ENCODE measurements at places on chromosomes 4 and X.

- DNase-seq = no peak
Measured at GRCh38 chr4:2714061-2714770, 41.9 kb downstream of the TNIP2 start.

DNA sequence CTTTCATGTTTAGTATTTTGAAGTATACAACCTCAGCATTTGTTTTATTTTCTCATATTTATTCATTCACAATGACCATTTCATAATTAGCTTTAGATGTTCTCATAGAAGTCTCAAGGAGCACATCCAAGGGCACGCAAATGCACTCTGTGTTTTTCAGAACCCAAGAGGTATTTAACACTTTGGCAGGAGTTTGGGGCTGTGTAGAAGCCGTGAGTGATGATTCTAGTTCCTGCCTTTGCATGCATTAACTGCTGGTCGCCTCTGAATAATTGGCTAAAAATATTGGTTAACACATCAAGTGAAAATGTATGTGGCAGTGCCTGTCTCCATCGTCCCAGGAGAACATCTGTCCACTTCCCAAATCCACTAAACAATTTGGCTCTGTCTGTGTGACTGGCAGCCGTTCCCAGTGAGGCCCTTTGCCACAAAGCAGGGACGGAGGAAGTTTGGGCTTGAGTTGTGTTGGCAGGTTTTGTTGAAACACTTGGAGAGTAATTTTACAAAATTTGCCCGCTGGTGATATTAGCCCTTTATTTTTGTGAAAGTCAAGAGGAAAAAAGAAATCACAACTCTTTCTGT is 730.7 kb upstream of the SLIT2 start:
- DNase-seq = no peak

GRCh38 chr4:54954656-54955388 is 170.6 kb downstream of the KDR start:
- no peak for DNase-seq

GRCh38 chr4:131613086-131613823 is 1535.8 kb upstream of the PCDH10 start:
- DNase-seq = no peak

DNA sequence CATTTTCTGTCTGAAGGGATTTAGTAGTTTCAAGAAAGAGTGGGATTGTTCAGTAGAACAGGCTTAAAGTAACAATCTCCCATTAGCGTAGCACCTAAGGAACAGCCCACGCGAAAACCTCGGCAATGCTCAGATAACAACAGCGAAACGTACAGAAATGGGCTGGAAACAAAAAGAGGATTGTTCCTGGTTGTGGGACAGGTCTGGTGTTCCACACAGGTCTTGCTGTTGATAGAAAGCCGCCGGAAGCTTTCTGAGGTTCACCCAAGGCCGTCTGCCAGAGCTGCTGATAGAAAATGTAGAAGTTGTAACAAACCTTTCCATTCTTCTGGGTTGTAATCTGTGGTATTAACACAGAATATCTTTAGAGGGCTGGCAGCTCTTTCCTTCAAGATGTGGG is 69.4 kb upstream of the CLCN4 start:
- no peak for DNase-seq

DNA sequence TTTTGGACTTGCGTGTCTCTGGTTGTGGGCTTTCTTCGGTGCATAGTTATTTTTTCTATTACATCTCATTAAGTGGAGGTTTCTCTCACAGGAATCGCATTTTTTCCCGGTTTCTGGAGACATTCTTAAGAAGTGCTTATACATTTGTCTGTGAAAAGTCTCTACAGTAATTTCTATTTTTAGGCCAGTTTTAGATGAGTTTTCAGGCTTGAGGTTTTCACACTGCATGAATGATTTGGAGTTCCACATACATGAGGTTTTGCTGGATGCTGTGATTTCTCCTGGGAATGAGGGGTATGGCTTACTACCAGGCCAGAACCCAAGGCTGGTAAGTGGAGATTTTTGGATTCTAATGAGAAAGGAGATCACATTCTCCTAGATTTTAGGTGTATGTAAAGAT is 422.6 kb upstream of the SLIT2 start:
- DNase-seq = no peak

DNA sequence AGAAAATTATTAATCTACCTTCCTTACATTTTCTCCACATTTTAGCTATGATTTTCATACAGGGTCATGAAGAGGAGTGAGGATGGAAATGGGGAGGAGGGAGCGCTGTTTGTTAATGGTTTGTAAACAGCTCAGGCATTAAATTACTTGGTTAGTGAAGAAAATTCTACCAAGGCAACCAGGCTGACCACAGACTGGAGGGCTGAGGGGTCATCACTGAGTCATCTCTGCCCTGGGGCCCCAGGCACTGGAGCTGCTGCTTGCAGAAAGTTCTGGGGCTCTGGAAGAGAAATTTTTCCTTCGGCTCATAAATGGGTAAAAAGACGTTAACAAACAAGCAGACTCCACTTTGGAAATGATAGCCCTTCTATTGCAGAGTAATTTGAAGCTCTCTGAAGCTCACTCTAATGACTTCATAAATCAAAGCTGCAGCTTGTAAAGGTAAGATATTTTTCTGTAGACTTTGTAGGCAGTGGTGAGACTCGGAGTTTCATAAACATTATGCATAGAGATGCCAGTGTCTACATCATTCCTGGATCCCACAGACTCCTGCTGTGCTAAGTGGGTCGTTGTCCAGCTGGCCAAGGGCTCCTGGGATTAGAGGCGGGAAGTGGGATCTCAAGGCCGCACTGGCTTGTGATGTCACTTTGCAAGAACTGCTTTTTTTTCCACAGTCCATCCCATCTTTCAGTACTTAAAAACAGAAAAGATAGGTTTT is 159.6 kb downstream of the PTTG2 start:
- peak; percentile 82 for DNase-seq

GRCh38 chrX:74434336-74434735 is 13.0 kb downstream of the SLC16A2 start:
- DNase-seq = no peak

- no peak for DNase-seq
Measured at GRCh38 chr4:105546086-105546485, 6.3 kb upstream of the ARHGEF38 start.

DNA sequence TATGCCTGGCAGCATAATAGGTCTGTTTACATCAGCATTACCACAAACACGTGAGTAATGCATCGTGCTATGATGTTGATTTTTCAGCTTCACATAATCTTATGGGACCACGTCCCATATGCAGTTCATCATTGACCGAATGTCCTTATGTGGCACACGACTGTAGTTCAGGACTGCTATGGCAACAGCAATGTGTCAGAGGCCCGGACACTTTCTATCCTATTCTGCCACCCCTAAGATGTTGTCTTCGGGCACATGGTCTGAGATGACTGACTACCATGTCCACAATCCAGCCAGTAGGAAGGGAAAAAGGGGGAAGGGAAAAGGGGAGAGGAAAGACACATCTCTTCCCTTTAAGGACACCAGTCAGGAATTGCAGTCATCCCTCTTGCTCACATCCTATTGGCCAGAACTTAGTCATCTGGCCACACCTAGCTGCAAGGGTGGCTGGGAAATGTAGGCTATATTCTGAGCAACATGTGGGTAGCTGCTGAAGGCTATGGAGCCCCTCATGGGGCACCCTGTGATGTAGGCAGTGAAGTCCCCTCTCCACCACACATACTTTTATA is 196.0 kb upstream of the RBPJ start:
- DNase-seq = no peak

DNA sequence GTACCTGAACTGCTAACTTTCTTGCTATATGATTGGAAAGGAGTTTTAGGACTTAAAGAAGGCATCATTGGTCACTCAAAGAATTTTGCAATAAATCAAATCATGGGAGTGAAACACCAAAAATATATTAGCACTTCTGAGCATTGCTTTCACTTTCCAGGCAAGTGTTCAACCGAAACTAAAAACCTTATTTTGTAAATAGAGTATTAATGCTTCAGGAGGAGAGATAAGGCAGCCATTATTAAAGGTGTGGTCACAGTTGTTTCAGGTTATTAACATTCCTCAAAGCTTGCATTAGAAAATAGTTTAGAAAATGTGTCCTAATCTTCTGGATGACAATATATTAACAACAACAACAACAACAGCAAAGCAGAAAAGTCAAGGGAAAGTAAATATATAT is 92.3 kb upstream of the TLL1 start:
- no peak for DNase-seq

- no peak for DNase-seq
Measured at GRCh38 chr4:114040319-114041116, 61.1 kb upstream of the ARSJ start.

GRCh38 chr4:84753321-84753972 is 170.5 kb downstream of the CDS1 start:
- DNase-seq = no peak

GRCh38 chr4:53147711-53148110 is 218.2 kb downstream of the SCFD2 start:
- no peak for DNase-seq

DNA sequence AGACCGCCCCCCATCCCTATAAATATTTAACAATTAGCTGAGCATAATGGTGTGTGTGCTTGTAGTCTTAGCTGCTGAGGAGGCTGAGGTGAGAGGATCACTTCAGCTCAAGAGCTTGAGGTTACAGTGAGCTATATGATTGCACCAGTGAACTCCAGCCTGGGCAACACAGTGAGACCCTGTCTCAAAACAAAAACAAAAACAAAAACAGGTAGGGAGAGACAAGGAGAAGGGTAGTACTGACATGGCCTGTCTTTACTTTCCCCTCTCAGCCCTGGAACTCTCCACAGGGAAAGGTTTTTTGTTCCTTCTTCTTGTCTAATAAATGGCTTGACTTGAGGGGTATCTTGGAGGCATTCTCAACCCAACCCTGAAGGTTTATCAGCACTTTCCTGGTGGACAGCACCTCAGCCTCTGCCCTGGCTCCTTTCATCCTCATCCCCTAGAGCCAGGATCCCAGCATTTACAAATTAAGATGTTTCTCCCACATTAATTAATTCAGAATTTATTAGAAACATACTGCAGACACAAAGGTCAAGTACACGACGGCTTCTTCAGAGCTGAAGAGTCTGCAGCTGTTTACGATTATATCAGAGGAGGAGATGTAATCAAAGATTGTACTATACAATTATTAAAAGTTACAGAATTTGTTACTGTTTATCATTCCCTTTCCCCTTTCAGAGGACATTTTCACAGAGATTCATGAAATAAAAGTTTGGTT is 131.8 kb downstream of the AFF1 start:
- DNase-seq = no peak

DNA sequence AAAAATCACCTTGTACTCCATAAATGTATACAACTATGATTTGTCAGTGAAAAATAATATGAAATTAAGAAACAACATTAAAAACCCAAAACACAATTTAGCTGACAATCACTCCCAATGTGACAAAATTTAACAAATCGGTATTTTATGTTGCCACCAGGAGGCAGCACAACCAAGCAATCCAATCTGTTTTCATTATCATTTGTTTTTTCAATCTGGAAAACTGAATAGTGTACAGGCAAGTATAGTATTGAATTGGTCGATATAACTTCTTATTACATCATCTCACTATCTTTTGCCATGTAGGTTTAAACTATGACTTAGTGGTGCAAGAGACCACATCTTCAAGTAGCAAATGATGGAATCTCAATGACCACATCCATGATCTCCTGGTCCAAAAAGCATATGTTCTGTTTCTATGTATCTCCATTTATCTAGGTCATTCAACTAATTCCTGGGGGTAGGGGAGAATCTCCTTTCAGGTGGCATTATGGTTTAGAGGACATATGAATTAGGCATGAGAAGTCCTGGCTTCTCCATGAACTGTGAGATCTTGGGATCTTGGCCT is 112.9 kb upstream of the AGA start:
- DNase-seq = peak; percentile 36

- DNase-seq = no peak
Measured at GRCh38 chr4:120801137-120801758, 121.3 kb downstream of the PRDM5 start.

GRCh38 chr4:168693750-168694490 is 197.1 kb downstream of the PALLD start:
- DNase-seq = no peak

GRCh38 chrX:72576141-72576894 is 3.7 kb upstream of the HDAC8 start:
- DNase-seq = no peak

GRCh38 chr4:112145790-112146501 is 692 bp downstream of the FAM241A start:
- DNase-seq = peak; percentile 44

DNA sequence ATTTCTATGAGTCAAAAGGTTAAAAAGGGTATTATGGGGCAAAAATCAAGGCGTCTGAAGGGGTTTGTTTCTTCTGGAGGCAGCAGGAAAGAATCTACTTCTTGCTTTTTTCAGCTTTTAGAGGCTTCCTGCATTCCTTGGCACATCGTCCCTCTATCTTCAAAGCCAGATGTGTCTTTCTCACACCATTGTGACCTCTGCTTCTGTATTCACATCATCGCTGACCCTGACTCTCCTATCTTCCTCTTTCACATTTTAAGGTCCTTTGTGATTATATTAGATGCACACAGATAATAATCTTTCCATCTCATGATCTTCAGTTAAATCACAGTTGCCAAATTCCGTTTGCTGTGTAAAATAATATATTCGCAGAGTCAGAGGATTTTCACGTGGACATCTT is 112.7 kb downstream of the PPP4R3C start:
- DNase-seq = no peak

DNA sequence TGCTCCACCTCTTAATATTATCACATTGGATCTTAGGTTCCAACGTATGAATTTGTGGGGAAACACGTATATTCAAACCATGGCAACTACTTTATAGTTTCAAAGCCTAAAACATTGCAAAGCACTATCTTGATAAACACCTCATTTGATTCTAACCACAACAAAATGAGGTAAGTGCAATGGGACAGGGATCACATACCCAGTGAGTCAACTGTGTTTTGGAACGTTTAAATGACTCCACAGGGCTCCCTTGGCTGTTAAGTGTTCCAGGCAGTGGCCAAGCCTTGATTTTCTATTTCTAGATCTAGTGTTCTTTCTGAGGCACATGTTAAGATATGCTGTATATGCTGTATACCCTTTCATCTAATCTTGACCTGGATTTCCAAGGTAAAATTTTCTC is 54.5 kb upstream of the C1QTNF7 start:
- no peak for DNase-seq

DNA sequence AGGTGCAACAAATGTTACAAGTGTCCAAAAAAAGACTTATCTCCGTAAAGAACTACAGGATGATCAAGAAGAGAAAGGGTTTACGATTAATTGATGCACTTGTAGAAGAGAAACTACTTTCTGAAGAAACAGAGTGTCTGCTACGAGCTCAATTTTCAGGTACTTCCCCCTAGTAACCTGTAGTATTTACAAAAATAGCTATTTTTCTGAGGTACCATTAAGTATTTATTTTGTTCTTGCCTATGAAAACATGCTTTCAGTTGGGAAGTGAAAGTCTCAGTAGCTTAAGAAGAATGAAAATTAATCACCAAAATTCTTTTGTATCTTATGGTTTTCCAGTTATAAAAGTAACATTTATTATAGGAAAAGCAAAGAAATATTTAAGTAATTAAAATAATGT is 5.9 kb downstream of the THAP9 start:
- DNase-seq = no peak

DNA sequence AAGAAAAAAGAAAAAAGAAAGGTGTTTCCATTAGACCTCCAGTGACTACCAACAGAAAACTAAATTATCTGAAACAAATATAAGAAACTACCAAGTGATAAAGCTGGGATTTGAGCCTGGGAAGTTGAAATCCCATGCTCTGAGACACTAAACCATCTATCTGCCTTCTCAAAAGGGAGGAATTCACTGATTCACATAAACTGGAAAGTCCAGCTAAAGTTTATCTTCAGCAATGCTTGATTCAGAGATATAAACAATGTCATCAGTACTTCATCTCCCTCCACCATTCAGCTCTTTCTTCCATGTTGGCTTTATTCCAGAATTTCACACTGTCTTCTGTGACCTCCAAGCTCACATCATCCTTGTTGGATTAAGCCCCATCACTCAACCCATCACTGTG is 96.3 kb downstream of the IQCM start:
- DNase-seq = no peak

Data from ACHN (cell line).